ENCODE measurements at places on chromosomes 12 and 14. TPM values are rescaled to one million over a fixed set of nuclear protein-coding genes. Genes with fewer than 3 reads are reported as not detected.

P2RX2 gene
- total RNA-seq, result not detected

BICDL1 gene
- 154 TPM for total RNA-seq

CMKLR1 gene
- total RNA-seq, result not detected

SETD1B gene
- 190 TPM for total RNA-seq

HOXC4 gene
- total RNA-seq, result 0.58 TPM

PLD4 gene
- 0.31 TPM for total RNA-seq

SMCO2 gene
- total RNA-seq, result not detected

MYBPC1 gene
- total RNA-seq, result not detected

CYP46A1 gene
- total RNA-seq, result 0.19 TPM

SH2B3 gene
- 48.8 TPM for total RNA-seq

SYCP3 gene
- 0.27 TPM for total RNA-seq

FIGNL2 gene
- 1.9 TPM for total RNA-seq

CLEC4D gene
- total RNA-seq, result not detected
